ENCODE measurements at places on chromosomes 5 and 9.

GRCh38 chr5:147530530-147531389 is 20.9 kb upstream of the DPYSL3 start:
- DNase-seq = no peak

GRCh38 chr9:128473104-128473503 is 17.3 kb downstream of the ODF2 start:
- DNase-seq = no peak

GRCh38 chr9:118558026-118558425 is 811.2 kb downstream of the BRINP1 start:
- no peak for DNase-seq

DNA sequence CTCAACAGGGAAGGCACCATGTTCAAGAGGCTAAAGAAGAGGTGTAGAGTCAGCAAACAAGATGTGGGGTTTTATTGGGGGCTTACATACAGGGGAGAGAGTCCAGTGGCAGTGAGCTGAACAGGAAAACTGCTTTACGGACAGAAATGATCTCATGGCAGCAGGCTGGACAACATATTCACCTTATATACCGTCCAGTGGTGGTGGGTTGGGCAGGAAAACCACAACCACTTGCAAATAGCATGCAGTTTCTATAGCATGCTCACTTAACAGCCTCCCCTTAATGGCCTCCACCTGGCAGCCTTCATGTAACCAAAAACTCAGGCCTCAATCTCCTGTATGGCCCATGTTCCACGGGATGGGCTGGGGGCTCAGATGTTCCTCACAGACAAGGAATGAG is 5.4 kb downstream of the TNFSF8 start:
- DNase-seq = no peak

DNA sequence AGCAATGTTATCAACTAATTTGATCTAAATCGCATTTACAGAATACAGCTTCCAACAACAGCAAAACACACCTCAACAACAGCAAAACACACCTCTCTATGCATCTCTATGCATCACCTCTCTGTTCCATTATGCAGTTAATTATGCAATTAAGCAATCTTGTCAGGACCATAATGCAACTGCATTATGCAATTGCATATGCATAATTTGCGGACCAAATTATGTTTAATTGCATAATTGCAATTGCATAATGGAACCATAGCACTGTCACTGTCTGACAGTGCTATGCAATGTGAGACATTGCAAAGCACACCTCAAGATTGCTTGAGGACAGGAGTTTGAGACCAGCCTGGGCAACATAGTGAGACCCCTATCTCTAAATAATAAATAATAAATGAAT is 80.4 kb upstream of the PRSS3 start:
- no peak for DNase-seq

DNA sequence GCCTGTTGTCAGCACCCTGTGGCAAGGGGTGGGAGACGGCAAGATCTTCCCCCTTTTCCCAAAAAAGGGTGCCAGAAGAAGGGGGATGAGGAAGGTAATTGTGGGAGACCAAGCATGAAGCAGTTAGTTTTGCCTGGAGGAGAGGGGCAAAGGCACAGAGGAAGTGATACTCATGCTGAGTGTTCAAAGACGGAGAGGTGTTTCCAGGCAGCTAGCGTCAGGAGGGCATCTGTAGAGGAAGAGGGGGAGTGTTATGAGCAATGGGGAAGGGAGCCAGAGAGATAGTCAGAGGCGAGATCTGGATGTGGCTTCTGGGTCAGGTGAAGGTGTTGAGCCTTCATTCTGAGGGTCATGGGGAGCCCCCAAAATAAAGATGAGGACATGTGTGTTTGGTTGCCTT is 26.9 kb upstream of the ADAM19 start:
- DNase-seq = no peak

DNA sequence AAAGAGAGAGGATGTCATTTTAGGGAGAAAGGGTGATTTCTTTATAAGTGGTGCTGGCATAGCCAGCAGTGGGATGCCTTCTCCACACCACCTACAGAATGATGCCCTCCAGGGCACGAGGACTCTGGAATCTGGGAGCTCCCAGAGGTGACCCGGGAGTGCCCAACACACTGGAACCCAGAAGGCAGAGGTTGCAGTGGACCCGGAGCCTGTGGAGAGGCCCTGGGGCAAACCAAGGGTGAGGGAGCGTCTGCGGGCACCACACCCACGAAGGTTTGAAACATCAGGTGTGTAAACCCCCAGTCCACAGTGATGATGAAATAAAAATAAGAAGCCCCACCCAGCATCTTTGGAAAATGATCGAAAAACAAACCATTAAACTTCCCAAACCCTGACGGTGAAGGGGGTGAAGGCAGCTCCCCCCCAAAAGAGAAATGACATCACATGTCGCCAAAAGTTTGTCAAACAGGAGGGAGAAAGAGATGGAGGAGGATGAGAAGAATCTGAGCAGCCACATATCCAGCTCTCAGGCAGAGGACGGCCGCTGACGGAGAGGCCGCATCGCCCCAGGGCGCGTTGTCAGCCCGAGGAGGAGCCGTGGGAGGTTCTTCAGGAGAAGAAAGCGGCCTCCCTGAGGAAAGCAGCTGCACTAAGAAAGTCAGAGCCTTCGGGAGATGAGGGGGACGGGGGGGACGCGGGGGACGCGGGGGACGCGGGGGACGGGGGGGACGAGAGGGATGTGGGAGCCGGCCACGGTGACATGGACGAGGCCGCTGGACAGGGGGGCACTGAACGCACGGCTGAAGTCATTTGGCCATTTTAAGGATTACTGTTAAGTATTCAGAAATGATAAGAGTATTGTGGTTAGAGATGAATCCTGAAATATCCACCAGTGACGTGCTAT is 43.1 kb upstream of the NSMF start:
- no peak for DNase-seq

- no peak for DNase-seq
Measured at GRCh38 chr5:14838396-14839319, 32.9 kb downstream of the ANKH start.

DNA sequence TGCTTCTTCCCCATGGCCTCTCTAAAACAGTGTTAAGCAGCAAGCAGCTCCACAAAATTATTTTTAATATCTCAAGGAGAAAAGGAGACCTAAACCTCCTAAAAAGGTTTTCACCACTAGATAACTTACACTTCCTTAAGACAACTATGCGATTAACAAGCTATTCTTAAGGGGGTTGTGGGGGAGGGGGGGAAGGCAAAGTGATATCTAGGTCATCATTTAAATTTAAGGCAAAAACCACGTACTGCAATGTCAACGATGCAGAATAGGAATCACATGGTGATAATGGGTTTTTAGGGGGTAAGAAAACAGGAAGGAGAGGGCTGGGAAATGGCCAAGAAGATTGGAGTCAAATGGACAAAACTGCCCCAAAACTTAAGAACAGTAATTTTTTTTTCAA is 32.6 kb downstream of the CSNK1A1 start:
- no peak for DNase-seq

- no peak for DNase-seq
Measured at GRCh38 chr5:80266566-80266965, 10.7 kb upstream of the SERINC5 start.

DNA sequence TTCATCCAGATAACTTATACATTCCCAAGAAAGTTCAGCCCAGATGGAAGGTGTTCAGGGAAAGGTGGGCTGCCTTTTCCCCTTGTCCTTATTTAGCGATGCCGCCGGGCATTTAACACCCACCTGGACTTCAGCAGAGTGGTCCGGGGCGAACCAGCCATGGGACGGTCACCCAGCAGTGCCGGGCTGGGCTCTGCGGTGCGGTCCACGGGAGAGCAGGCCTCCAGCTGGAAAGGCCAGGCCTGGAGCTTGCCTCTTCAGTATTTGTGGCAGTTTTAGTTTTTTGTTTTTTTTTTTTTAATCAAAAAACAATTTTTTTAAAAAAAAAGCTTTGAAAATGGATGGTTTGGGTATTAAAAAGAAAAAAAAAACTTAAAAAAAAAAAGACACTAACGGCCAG is 4.0 kb upstream of the PHYHD1 start:
- no peak for DNase-seq

DNA sequence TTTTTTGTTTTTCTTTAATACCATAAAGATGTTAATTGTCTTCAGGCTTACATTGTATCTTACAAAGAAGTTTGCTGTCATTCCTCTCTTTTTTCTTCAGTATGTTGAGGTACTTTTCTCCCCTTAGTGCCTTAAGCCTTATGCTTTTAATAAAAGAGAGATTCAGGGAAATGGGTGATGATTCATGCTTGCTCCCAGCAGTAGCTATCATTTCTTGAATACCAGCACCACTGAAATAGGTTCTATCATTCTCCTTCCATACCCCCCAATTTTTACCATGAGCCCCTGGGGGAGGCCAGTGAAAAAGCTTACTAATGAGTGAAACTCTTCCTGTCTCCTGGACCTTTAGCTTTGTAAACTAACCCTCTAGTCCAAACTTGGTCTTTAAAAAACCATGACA is 165.0 kb downstream of the FBXL7 start:
- DNase-seq = no peak

GRCh38 chr5:172319708-172320441 is 36.3 kb upstream of the UBTD2 start:
- DNase-seq = no peak

- peak; percentile 47 for DNase-seq
Measured at GRCh38 chr5:126656401-126657007, 55.8 kb downstream of the PHAX start.

- no peak for DNase-seq
Measured at GRCh38 chr9:4316409-4316808, 16.5 kb upstream of the GLIS3 start.

DNA sequence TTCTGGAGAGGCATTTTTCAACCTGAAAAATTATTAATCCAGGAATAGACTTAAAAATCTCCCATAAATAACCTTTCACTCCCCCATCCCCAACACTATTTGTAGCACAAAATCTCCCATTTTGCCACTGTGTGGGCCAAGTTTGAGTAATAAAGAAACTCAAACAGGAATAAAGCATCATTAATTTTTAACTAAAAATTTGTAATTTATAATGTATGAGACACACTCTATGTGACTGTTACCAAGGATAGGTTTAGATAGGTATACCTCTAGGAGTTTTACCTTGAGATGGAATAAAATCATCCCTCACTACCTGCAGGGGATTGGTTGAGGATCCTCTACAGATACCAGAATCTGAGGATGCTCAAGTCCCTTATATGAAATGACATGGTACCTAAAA is 30.1 kb downstream of the CHD1 start:
- no peak for DNase-seq

DNA sequence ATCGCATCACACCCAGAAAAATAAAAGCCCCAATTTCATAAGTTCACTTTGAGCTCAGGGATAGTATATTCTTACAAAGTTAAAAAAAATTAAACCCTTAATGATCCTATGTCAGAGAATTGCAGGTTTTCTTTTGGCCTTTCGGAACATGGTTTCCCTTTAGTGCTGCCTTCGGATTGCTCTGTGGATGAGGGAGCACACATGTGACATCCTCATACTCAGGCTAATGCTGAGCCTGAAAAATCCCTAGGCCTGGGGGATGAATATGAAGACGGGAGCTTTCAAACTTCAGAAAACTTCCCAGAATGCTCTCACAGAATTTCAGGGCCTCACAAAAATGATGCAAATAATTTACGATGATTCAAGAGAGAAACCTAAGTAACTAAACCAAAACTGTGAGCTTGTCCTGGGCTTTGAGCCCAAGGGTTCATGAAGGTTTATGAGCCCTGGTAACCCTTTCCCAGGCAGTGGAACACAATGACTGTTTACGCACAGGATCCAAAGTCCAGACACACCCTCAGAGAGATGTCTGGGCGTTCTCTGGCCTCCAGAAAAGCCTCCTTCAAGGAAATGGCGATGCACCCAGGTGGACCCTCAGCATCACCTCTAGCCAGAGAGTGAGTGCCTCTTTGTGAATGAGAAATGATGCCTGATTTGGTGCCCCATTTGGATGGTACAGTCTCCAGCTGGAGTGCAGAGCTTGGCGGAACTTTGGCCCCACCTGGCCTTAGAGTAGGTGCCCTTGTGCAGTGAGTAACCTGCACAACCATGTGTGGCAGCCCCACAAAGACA is 145.4 kb downstream of the ENTREP1 start:
- no peak for DNase-seq

DNA sequence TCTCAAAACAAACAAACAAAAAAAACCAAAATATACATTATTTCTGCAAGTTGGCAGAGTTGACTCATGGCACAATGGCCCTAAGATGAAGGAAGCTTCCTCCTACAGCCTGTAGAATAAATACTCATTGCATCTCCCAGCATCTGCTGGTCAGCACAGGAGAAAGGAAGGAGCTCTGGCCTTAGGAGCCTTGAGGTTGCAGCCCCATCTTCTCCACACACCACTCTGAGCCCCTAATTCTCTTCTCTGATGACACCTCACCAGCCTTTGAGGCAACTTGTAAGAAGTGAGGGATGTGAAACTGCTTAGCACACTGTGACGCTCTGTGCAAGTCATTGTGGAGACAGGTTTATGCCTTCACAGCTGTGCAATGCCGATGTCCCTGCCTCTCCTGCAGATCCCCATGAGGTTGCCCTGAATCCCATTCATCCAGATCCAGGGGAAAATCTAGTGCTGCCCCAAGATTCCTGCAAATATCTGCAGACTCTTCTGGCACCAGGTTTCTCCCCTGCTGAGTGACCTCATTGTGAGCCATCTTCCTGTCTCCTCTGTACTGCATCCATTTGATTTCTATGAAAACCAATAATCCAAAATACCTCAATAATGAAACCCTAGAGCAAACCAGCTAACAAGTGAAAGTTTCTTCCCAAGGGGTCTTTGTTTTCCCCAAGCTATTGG is 65.3 kb upstream of the TGFBR1 start:
- no peak for DNase-seq

- no peak for DNase-seq
Measured at GRCh38 chr5:167652690-167653089, 638.8 kb upstream of the WWC1 start.

GRCh38 chr5:168680395-168680794 is 101.2 kb upstream of the PANK3 start:
- no peak for DNase-seq

Data from NCI-H82 (cell line).